ENCODE measurements at places on chromosomes 4 and X.

GRCh38 chrX:124240422-124240821 lies 92.0 kb upstream of the TEX13D start:
- DNase-seq = no peak

DNA sequence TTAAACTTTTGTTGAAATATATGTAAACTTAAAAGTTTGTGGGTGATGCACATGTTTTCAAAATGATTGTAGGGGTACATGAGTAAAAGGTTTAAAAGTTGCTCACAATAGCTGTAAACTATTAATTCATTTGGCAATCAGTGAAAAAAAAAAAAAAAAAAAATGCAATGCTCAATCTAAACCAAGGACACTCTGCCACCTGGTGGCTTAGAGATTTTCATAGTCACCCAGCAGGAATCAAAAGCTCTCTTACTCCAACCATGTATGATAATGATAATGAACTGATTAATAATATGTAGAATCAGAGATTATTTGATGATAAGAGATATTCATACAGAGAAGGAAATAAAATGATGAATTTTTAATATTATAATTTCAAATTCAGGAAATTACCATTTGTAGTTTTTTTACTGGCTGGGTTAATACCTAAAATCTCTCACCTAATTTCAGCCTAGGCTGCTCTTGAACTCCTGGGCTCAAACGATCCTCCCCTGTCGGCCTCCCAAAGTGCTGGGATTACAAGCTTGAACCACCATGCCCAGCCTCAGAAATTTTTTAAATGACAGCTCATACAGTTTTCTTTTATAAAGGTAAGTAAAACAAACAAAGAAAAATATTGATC lies 46.9 kb upstream of the SLC25A4 start:
- no peak for DNase-seq

DNA sequence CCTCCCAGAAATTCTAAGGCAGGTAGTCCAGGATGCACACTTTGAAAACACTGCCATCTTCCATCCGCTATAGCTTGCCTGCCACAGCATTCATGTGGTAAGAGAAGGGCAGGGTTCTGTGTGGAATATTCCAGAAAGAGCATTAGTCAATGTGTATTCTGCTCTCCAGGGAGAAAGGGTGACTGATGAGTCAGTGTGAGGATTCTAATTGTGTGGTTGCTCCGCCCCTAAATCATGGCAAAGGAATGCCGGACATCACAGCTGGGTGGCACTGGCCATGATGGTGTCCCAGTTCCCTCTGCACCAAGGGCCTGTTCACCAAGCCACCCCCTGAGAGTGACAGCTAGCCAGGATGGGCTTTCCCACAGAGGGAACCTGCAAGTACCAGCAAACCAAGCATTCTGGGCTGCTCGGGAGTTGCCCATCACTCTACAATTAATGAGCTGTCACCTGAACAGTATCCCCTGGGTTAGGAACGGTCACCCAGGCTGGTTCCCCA lies 9.5 kb downstream of the IDS start:
- DNase-seq = no peak

DNA sequence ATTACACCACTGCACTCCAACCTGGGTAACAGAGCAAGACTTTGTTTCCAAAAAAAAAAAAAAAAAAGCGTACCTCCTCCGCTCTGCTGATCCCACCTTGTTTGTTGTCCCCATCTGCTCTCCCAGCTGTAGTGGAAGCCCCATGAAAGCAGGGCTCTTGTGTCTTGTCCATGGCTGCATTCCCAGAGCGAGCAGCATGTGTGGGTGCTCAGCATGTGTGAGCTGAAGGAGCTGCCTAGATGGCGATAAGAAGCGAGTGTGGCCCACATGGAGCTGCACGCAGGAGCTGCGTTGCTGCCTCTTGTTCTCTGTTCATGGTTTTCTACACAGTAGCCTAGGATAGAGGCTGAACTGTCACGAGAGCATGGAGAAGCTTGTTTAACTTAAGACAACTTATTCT lies 12.4 kb downstream of the NSD2 start:
- no peak for DNase-seq

DNA sequence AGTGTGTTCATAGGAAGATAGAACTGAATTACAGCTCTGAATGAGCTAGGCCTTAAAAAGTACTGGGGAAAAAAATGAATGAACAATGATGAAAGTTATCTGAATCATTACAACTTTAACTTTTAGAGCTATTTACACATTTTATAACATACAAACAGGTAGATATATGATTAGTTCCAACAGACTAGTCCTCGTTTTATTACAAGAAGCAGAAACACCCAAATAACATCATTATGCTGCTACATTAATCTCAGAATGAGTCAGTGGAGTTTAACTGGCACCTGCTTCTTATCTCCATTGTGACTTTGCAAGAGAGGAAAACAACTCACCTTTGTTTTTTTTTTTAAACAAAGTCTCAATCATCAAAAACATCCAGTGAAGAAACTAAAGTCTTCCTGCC lies 15.2 kb downstream of the ATP8A1 start:
- DNase-seq = no peak

DNA sequence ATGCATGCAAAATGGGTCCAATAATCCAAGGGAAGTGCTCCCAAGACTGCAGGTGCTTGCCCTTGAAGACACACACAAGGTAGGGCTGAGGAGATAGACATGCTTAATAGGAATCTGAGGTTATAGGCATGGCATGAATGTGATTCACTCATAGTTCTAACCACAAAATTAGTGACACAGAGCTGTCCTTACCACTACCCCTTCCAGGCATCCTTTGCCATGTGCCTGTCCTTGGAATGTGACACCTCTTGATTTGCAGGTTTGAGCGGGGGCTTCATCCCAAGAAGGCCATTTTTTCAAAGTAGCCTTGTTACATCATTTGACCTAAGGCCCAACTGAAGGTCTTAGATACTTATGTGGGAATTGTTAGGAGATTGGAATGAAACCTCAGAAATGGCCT lies 112.5 kb downstream of the CCNG2 start:
- DNase-seq = no peak

DNA sequence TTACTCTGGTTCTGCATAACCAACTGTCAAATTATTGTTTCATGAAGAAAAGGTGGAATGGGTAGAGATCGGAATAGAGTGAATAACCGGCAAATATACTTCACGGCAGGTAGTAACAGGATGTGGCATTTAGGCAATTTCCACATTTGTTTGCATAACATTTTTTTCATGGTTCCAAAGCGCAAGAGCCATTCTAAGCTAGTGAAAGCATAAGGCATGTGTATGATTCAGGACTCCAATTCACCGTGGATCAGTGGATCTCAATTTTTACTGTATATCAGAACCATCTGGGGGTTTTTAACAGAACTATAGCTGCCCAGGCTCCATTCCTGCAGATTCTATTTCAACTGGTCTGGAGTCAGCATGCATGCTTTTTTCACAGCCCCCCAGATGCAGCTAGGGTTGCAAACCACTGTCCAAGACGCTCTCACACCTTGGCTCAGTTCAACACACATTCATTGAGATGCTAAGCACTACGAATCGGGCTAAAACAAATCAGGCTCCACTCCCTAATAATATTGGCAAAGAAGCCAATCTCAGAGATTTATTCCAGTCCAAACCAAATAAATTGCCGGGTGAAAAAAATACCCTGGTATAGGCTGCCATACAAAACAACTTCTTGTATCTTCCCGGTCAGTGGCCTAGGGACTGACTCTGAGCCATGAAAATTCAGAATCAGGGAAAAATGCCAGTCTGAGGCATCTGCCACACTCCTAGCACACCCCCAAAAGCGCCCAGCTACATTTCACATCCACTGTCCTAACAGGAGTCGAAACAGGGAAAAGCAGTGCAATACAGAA lies 30.0 kb downstream of the AFAP1 start:
- DNase-seq = no peak

GRCh38 chrX:8887004-8887403 lies 85.8 kb upstream of the FAM9A start:
- DNase-seq = no peak

DNA sequence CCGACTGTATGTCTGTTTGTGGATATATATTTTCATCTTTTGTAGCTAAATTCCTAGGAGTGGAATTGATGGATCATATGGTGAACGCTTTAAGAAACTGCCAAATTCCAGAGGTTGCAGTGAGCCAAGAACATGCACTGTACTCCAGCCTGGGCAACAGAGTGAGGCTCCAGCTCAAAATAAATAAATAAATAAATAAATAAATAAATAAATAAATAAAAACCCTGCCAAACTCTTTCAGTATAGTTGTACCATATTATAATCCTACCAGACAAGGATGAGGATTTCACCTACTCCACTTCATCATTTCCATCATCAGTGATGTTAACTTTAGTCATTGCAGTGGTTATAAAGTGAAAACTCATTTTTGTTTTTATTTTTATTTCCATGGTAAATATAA lies 325.1 kb upstream of the ANXA10 start:
- no peak for DNase-seq

GRCh38 chr4:39339968-39340367 lies 26.2 kb downstream of the RFC1 start:
- DNase-seq = no peak

DNA sequence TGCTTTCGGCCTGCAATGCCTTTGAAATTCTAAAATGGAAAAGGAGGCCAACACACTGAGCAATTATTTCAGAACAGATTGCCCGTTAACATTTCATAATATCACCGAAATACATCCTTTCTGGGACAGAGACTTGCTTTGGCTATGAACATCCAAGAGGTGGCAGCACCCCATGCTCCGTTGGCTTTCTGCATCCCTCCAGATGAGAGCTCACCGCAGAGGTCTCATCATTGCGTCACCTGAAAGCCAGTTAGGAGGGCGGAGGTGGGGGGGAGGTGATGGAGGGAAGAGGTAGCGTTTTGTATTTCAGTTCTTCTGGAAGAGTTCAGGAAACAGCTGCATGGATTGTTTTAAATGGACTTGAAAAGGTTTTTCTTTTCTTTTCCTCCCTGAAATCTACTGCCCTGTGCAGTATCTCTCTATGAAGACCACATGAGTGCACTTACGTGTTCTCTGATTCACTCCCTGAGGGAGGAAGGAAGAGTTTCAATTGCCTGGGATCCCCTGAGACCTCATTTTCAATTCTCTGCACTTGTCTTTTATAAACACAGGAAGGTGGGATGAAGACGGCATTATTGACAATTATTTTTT lies 166.8 kb upstream of the PGRMC2 start:
- DNase-seq = peak; percentile 9

DNA sequence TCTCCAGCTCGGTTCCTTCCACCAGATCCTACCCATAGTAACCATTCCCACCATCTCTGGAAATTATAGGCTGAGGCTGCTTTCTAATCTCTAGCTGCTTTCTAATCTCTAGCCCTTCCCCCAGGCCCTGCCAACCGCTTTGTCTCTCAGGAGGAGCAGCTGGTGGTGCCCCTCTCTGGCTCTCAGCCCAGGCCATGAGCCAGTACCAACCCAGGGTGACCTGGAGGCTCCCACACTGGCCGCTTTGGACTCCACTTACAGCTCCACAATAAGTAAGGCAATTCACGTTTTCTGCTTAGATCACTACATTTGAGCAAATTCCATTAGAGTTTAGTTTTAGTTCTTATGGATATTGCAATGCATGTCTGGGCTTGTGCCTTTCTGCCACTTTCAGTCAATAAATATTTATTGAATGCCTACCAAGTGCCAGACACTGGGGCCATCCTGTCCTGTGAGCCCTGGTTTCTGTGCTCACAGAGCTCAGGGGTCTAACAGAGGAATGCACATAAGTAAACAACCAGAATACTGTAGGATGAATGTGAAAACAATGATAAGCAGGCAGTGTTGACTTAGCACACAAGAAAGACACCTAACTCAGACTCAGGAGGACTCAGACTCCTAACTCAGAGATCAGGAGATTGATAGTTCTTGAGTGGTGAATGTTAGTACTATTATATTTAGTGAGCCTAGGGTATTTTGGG lies 38.9 kb downstream of the SMC1A start:
- DNase-seq = no peak

GRCh38 chr4:101464596-101464995 lies 117.3 kb upstream of the PPP3CA start:
- no peak for DNase-seq

DNA sequence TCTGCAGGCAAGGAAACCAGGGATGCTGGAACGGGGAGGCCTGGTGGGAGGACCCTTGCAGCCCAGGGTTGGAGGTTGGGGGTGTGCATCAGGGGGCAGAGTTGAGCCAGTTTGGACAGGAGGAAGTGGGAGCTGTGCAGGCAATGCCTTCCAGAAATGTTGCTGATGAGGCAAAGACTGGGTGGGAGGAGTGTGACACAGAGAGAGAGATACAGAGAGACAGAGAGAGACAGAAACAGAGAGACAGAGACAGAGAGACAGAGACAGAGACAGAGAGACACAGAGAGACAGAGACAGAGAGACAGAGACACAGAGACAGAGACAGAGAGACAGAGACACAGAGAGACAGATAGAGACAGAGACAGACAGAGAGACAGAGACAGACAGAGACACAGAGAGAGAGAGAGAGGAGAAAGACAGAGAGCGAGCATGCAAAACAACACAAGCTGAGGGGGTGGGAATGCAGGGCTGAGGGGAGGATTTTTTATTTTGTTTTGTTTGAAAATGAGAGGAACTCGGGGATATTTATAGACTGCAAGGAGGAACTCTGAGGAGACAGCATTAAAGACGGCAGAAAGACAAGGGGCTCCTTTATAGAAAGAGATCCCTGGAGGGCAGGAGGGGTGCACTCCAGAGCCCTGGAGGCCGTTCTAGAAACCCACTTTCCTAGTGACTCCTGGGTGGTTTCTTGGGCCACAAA lies 1.9 kb upstream of the HAUS3 start:
- no peak for DNase-seq

DNA sequence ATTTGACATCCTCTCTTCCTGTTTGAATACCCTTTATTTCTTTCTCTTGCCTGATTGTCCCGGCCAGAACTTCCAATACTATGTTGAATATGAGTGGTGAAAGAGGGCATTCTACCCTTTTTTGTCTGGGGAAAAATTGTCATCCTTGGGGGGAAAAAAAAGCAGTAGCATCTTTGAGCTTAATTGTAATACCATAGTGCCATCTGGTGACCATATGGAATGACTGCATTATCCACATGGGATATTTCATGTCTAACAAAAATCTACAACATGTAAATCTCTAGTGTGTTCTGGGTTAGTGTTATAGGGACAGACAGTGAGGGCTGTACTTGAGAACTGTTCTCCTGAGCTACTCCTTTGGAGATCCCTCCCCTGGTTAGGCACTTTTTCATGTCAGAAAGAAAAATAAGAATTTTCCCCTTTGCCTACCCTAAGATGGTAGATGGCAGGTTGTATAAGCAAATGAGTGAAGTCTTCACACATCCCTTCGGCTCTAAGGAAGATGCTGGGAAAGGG lies 26.0 kb downstream of the CAPN6 start:
- no peak for DNase-seq

DNA sequence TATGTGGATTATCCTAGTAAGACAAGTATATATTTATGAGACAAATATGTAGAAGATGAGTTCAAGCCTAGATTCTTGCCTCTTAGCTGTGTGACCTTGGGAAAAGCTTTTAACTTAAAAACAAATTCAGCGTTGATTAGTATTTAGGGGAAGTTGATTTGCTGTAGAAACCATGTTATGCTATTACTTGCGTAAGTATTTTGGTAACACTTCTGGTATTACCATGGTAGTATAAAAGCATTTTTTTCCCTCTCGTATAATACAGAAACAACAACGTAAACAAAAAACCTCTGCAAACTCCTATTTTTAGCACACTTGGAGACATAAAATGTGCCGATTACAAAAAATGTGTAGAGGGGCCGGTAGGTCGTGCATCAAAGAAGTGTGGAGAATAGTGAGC lies 33.2 kb downstream of the STAG2 start:
- DNase-seq = no peak

GRCh38 chrX:133527415-133527814 lies 112.1 kb upstream of the GPC4 start:
- DNase-seq = no peak

GRCh38 chr4:124918559-124919122 lies 206.1 kb upstream of the ANKRD50 start:
- no peak for DNase-seq

All from activated T-helper 1 cell treated with anti-CD3 and anti-CD28 coated beads, Interleukin-2, amount 50 U/mL, for 16 hours (primary cell).